Ureter (tissue), 1 donor: ENCODE measurements at places on chromosomes 6 and 20. TPM values are rescaled to one million over a fixed set of nuclear protein-coding genes. Genes with fewer than 3 reads are reported as not detected.

The HLA-DRB5 gene
- total RNA-seq = 1.8 TPM

The SMOC2 gene
- 26.1 TPM for total RNA-seq

The RAET1E gene
- 5.5 TPM for total RNA-seq

The RFX6 gene
- not detected for total RNA-seq

DNA sequence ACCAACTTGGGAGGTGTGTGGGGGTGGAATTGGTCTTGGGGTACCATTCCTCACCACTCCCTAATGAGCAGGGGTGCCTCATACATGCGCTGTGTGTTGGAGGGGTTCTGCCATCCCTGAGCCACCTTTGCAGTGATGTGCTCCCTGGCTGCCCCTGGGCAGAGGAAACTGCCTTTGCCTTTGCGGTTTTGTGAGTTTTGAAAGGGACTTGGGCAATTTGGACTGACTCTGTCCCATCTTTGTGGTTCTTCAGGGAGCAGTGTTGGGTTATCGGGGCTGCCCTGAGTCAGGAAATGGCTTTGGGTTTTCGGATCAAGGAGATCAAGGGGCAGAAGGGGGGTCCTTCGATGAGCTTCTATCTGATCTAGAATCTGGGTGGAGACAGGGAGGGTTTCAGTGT lies 3.9 kb upstream of the PHACTR3 start:
- no peak for DNase-seq

- DNase-seq = no peak
Observed at GRCh38 chr6:118784641-118785164, 109.2 kb upstream of the ASF1A start.

DNA sequence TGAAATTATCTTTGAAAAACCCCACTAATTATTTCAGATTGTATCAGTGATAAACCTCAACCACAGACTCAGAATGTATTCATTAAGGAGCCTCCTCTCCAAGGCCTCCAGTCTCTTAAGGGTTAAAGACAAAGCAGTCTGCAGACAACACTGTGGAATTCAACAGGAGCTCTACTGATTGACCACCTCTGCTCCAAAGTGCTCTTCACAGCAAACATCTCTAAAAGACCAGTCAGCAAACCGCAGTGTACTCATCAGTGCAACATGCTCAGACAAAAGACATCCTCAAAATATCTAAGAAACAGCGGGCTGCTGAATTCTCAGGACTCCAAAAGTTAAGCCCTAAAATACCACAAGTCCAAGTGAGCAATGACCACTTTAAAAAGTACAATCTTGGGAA lies 42.0 kb downstream of the UQCC1 start:
- DNase-seq = no peak

- DNase-seq = no peak
Observed at GRCh38 chr6:166950443-166950821, 5.9 kb downstream of the RNASET2 start.

DNA sequence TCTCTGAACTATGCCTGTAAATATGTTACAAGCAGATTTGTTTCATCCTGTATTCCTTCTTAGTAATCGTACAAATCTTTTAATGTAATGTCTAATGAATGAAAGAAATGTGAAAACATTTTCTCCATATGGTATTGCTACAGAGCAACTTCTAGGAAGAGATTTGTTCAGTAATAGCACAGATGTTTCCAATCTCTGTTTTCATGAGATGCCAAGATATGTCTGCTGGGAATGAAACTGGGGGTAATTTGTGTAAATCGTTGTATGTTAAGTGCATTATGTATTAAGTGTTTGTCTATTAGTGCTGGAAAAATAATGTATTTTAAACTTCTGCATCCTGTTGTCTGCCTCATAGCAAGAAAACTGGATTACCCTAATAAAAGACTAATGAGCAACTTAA lies 722.2 kb upstream of the EYS start:
- no peak for DNase-seq

DNA sequence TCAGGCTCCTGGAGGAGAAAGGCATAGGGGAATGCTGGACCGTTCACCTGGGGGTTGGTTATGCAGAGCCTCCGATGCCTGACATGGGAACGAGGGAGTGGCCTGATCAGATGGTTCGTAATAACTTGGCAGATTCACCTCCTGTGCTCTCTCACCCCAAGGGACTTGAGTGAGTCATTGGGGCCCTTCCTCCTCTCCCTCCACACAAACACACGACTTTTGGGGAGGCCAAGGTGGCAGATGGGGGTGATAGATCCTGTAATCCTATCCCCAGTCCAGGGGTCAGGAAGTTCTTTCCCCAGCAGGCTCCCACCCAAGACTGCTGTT lies 45.6 kb upstream of the ARFGEF2 start:
- no peak for DNase-seq

DNA sequence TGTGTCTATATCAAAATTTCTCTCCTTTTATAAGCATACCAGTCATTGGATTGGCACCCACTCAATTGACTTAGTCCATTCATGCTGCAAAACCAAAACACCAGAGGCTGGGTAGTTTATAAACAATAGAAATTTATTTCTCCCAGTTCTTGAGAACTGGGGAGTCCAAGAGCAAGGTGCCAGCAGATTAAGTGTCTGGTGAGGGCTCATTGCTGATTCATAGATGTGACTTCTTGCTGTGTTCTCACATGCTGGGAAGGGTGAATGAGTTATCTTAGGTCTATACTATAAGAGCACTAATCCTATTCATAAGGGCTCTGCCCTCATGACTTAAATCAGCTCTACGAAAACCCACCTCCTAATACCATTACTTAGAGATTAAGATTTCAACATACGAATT lies 501.4 kb downstream of the EPM2A start:
- no peak for DNase-seq

DNA sequence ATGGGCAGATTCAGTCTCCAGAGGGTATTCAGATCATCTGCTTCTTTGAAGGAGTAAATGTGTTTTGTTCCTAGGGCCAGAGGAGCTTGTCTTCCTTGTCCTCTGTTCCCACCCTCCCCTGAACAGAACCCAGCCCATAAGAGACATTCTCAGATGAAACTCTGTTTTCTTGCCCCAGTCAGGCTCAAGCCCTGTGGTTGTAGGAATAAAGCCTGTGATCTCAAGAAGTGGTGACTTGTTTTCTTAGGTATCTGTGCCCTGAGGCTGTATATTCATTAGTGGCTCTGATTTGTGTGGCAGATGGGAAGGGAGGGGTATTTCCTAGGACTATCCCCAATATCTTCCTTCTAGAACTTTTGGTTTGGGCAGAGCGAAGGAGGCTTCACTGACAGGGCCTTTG lies 27.9 kb downstream of the GSS start:
- DNase-seq = no peak

DNA sequence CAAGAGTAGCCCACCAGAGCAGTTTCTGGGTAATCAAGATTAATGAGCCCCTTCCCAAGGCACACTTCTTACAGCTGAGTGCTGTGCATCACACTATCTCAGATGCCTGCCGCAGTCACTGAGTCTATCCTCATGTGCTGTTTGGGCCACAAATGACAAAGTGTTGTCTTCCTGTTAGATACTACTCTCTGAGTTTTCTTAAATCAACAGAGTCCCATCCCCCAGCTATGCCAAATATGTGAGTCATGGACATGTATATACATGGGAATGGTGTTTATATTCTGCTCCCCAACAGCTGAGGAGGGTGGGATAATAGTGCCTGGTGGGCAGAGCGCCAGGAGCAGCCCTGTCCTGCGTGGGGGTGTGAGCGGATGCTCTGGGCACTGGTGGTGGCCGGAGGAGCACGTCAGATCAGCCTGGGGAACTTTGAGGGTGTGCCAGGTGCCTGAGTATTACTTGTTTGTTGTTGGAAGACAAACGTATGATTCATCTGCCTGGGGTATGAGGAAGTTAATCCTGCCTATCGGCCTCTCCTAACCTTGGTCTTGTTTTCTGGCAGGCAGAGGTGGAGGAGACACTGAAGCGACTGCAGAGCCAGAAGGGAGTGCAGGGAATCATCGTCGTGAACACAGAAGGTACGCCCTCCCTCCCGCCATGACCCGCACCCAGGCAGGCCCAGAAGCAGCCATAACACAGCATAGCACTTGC lies 9.6 kb downstream of the DYNLRB1 start:
- peak; percentile 93 for DNase-seq

GRCh38 chr20:38723848-38724625 lies at the start of gene SLC32A1:
Gene SLC32A1 (plus strand): TSS chr20:38724486. CDS start chr20:38724725, 239 bp downstream.
- no peak for DNase-seq
